ENCODE measurements at places on chromosomes 7 and 10. TPM values are rescaled to one million over a fixed set of nuclear protein-coding genes. Genes with fewer than 3 reads are reported as not detected.

Gene CHN2
- total RNA-seq = 15.8 TPM

Gene CYP26C1
- not detected for total RNA-seq

GRCh38 chr7:4274286-4274685 lies 407.8 kb upstream of the FOXK1 start:
- no peak overlapping the region for H3K4me3 ChIP-seq
- no peaks in the 10 kb centered on the region for H3K36me3 ChIP-seq
- no peaks in the 10 kb centered on the region for H3K27me3 ChIP-seq
- no peak overlapping the region for H3K27ac ChIP-seq
- DNase-seq = no peak

- no peak for DNase-seq
- no peaks in the 10 kb centered on the region for H3K27me3 ChIP-seq
- no peak overlapping the region for H3K4me3 ChIP-seq
- no peaks in the 10 kb centered on the region for H3K36me3 ChIP-seq
These were observed 559.7 kb upstream of the LRRTM3 start for GRCh38 chr10:66366163-66366562.

GRCh38 chr10:14087566-14087965 lies 243.2 kb downstream of the FRMD4A start:
- H3K4me1 ChIP-seq = no peaks in the 10 kb centered on the region
- no peaks in the 10 kb centered on the region for H3K36me3 ChIP-seq
- no peak overlapping the region for H3K4me3 ChIP-seq
- H3K27me3 ChIP-seq = no peaks in the 10 kb centered on the region
- H3K27ac ChIP-seq = no peak overlapping the region

DNA sequence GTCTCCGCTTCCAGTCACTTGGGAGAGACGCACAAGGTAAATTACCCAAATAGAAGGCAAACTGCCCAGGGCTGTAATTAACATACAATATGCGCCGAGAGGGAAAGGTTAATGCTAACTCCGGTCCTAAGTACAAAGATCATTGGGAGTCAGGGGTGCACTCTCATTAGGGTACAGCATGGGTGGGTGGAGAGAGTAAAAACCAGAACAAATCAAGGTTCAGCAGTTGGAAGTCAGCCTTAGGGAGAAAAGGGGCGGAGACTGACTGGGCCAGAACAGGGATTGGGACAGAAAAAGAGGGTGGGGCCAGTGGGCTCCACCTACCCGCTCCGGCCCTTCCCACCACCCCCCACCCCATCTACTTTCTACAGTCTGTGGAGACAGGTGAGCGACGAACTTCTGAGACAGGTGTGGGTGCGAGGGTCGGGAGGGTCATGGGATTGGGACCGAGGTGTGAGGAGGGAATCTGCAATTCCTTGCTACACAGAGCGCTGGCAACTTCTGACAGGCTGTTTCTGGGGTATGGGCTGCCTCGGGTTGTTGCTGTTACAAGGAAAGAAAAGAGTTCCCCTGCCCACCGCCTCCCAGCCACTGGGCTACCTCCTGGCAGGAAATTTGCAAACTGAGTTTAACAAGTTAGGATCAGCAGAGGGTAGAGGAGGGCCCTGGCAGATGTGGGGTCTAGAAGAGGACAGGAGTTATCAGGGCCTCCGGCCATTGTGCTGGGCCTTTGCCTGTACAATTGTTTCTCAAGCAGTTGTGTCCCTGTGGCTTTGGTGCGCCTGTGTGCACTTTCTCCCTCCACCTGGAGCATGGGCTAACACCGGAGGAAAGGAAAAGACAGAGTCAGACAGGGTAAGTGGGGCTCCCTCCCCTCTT lies at the start of gene TMEM139:
Gene TMEM139 (plus strand): TSS at position 368 of the 879 bp plus-strand sequence. CDS start 1,000 bp downstream, outside the sequence.
- H3K27me3 ChIP-seq = no peaks in the 10 kb centered on the region
- H3K27ac ChIP-seq = no peak within 1 kb of the TSS
- H3K36me3 ChIP-seq = no peaks in the 10 kb centered on the region

GRCh38 chr7:155395176-155395797 lies 62.6 kb upstream of the EN2 start:
- peaks cover 48% of the 10 kb centered on the region for H3K27me3 ChIP-seq
- H3K27ac ChIP-seq = no peak overlapping the region
- H3K36me3 ChIP-seq = no peaks in the 10 kb centered on the region
- H3K4me3 ChIP-seq = no peak overlapping the region
- H3K4me1 ChIP-seq = no peaks in the 10 kb centered on the region
